ENCODE measurements at places on chromosomes 4 and X.

GRCh38 chr4:120994521-120994920 is 72.0 kb upstream of the PRDM5 start:
- no peak for DNase-seq

GRCh38 chr4:81758574-81759264 is 287.0 kb upstream of the RASGEF1B start:
- DNase-seq: no peak

DNA sequence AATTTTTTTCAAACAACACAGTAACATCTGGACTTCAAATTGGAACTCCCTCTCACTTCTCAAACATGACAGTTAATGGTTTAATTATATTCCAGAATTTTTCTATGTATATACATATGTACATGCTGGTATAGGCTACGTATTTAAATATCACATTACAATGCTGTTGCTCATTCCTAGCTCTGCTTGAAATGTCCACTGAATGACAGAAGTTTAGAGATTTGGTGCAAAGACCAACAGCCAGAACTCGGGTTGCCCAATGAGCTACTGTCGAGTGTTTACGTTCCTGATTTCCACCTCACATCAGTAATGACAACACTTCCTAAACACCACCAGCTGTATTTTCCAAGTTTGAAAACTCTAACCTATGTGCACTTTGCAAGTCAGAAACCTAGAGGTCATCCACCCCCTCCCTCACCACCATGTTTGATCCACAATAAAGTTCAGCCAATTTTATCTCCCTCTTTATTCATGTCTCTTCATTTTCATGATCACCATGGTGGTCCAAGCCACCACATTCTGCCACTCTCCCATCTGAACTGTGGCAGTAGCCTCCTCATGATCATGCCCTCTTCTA is 49.3 kb upstream of the RPL34 start:
- DNase-seq: peak; percentile 79

DNA sequence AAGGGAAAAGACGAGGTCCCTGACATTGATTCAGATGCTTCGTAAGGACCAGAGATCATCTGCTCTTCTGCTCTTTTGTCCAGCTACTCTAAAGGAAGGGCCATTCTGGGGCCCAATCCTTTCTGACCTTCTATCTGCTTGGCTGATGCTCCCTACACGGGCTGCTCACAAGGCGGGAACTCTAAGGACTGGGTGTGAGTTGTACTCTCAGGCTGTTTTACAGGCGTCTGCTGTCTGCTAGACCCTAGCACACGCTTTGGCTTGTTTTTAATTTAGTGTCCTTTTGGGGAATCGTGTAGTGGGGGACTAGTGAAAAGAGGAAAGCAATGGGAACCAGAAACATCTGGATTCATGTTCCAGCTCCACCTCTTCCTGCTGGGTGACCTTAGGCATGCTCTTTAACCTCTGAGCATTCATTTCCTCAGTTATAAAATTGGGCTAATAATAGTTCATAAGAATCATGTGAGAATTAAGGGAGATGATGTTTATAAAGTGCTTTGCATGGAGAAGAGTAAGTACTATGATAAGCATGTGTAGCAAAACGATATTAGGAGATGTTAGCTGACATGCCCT is 53.1 kb downstream of the CASP3 start:
- no peak for DNase-seq

DNA sequence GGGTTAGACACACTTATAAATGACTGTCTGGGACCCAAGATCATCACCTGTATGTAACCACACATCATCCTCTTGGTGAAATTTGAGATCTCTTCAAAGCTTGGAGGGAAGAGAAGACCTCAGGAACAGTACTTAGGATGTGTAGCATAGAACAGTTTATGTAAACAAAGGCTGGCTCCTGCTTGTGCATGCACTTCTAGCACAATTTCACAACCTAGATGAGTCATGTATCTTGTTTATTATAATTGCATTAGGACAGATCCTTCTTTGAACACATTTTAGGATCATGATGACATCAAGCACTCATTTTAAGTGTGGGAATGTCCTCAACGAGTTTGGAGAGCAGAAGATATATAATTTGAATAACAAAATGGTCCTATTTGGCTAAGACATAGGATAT is 26.3 kb upstream of the ZMAT1 start:
- DNase-seq: peak; percentile 51

- DNase-seq: no peak
Observed at GRCh38 chrX:56107320-56107719, 124.8 kb upstream of the KLF8 start.

GRCh38 chr4:159434871-159435241 is 332.0 kb downstream of the RAPGEF2 start:
- DNase-seq: no peak

- DNase-seq: no peak
Observed at GRCh38 chr4:6501171-6501570, 28.8 kb upstream of the PPP2R2C start.

DNA sequence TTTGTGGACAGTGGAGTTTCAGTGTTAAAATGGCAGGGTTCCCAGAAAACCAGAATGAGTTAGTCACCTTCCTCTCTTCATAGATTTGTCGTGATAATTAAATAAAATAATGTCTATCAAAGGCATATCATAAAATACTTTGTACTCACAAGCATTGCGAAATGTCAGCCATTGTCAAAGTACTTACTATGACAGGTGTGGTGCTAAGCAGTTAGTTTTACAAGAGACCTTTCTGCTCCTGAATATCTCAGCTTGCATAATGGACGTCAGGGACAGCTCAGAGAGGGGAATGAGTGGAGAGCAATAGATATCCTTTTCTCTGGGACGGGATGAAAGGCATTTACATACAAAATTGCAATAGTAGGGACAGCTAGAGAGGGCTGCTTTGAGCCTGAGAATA is 560.9 kb downstream of the KCNIP4 start:
- DNase-seq: peak; percentile 0

DNA sequence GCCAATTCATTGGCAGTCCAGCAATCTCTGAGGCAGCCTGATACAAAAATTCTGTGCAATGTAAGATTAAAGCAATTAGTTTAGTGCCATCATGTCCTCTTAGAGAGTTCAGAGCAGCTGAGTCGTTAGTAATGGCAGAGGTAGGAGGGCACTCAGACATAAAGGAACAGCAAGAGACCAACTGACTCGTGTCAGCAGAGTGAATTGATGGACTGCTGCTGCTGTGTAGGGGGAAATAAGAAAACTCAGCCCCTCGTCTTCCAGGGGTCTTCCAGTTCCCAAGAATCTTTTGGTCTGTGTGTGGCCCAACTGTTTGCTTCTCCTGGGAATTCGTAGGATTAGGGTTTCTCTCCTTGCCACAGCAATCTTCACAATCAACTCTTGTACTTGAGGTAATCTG is 100.9 kb downstream of the TTC29 start:
- DNase-seq: no peak

GRCh38 chrX:53374222-53374820 is 48.1 kb downstream of the SMC1A start:
- DNase-seq: peak; percentile 21

DNA sequence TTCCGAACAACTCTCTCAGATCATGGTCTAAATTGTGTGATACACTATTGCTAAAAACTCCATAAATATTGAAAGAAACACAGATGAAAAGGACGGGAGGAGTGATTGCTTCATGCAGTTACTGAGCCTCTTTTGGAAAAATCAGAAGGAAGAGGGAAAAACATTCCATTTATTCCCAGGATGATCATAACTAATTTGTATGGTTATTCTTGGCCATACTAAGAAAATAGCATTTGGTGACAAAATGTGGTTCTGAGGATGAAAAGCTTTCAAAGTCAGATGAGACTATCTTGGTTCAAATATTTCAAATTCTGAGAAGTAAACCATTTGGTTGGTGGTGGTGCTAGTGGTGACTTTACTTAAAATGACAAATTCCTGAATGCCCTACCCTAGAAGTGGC is 305.4 kb upstream of the LDB2 start:
- DNase-seq: no peak

DNA sequence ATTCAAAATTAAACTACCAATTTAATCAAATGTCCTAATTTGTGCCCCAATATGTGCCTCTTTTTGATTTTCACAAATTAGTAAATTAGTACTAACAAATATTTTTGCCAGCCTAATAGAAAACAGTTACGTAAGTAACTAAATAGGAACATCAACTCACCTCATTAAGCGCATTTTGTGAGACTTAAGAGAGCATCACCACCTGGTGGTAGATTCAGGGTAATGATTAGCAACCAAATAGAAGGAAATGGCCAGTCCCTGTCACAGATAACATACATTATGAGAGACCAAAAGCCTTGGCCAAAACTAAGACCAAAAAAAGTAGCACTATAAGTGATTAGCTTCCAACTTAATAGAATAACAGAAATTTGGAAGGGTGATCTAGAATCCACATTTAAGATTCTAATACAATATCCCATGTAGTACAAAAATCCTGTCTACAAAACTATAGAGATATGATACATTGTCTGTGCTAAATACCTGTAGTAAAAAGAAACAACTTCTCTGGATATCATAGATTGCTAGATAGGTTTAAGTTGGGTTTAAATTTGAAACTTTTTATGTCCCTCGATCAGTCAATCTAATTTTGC is 46.7 kb downstream of the C4orf46 start:
- DNase-seq: peak; percentile 71

DNA sequence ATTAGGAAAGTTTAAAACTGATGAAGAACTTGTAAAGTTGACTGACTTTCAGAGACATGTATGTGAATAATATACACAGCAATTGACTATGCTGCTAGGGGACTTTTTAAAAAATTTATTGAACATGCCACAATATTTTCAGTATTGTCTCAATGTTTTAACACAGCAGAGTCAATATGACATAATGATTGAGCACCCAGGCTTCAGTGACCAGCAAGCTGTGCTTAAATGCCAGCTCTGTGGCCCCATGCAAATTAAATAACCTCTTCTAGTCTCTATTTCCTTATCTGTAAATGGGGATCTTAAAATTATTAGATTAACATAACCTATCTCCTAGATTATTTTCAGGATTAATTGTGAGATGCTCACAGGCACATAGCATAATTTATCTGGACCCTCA is 56.8 kb upstream of the TXK start:
- DNase-seq: no peak

- peak; percentile 27 for DNase-seq
Observed at GRCh38 chrX:23656684-23657083, 10.6 kb upstream of the PRDX4 start.

GRCh38 chr4:136355970-136356369 is 1176.3 kb downstream of the PCDH18 start:
- no peak for DNase-seq

DNA sequence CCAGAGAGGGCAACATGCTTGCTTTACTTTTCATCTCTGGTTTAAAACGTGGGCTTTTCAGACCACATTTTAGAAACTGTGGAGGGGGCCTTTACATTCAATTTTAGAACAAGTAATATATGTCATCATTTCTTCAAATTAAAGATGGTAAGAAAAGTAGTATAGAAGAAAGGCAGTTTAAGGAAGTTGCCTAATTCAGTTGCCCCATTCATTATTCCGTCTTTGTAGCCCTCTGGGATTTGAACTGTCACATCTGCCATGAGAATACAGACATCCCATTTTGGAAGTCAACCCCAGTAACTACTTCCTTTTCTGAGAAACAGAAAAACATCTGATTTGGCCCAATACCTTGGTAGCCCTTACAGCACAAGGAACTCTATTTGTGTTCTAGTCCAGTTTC is 61.2 kb downstream of the PASD1 start:
- DNase-seq: no peak

GRCh38 chr4:171288816-171289432 is 524.3 kb upstream of the GALNTL6 start:
- no peak for DNase-seq

DNA sequence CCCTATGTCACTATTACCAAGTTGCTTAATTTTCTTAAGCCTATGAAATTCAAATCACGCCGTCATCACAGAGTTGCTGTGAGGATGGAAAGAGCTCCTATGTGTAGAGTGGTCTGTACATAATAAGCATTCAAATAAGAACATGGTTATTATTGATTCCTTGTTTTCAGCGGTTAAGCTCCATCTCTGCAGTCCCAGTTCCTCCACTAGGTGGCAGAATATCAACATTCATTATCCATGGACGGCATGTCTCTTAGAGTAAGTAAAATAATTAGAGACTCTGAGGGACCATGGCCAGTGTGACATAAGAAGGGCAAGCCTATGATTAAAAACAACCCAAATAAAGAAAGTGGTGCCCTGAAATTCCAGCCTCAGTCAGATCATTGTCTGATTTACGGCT is 132.5 kb upstream of the NHS start:
- DNase-seq: peak; percentile 42

DNA sequence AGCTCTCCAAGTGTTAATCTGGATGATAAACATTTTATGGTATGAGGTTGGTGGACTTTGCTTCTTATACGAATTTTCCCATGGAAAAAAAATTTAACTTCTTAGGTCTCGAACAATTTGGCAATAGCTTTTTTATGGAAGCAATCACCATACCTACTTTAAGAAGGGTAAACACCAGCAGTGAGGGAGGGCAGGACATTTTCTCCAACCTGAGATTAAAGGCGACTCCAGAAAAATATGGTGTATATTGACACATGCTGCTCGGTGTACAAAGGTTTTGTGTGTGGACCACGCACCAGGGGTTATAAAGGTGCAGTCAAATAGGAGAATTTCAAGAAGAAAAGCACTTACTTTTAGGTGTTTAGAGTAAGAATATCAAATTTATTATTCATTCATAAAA is 34.2 kb upstream of the SULT1E1 start:
- no peak for DNase-seq

- no peak for DNase-seq
Observed at GRCh38 chrX:102155806-102156179, at the start of gene BEX5. BEX5 (minus strand) TSS chrX:102155977; CDS start chrX:102154265, 1,712 bp downstream.

DNA sequence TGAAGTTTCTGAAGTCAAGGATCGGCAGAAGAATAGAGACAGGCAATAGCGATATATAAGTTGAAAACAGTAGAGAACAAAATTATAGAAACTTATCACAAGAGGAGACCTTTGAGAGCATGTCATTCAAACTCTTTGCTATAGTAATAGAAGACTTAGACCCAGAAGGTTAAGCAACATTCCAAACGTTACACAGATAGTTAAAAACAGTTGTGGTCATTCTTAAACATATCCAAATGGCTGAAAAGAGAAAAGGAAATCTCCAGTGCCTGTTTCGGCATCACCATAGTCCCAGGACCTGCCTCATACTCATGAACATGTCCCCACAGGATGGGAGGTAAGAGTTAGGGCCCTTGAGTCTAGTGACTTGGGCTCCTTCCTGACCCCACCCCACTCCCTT is 258.1 kb upstream of the NOCT start:
- DNase-seq: no peak

GRCh38 chr4:163392328-163392727 is 48.6 kb downstream of the NPY5R start:
- no peak for DNase-seq

GRCh38 chr4:89724716-89725115 is 112.2 kb downstream of the SNCA start:
- peak; percentile 83 for DNase-seq

DNA sequence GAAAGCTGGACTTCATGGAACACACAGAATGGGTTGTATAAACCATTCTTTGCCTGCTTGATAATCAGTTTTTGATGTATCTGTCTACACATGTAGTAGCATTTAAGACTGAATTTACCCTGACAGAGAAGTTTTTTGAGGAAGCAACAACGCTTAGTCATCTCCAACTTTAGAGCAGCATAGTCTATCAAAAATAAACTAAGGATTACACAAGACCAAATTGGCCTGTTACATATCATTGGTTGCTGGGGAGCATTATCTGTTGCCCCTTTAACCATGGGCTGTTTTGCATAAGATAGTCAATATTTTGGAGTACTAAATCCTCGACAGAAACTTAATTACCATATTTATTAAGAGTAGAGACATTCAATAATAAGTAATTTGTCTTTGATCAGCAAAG is 347.4 kb downstream of the FAM47B start:
- no peak for DNase-seq
